ENCODE measurements at places on chromosomes 11 and 22. TPM values are rescaled to one million over a fixed set of nuclear protein-coding genes. Genes with fewer than 3 reads are reported as not detected.
A peak's percentile ranks its signal among the peaks of the same experiment; 100 is the strongest.

DNA sequence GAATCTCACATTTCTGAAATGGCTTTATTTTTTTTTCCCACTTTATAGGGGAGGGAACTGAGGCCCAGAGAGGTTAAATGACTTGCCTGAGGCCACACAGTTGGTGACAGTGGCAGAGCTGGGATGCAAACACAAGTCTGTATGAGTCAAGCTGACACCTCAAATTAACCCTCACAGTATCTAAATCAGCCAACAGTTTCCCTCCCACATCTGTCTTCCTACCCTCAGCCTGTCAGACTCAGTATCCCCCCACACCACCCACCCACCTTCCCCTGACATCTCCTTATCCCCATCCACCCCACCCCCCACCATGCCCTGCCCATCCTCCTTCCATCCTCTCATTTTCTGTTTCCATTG lies 95.2 kb downstream of the TP53I11 start:
- peak; percentile 17 for DNase-seq
- H3K27ac ChIP-seq = no peak overlapping the region
- no peaks in the 10 kb centered on the region for H3K36me3 ChIP-seq

DNA sequence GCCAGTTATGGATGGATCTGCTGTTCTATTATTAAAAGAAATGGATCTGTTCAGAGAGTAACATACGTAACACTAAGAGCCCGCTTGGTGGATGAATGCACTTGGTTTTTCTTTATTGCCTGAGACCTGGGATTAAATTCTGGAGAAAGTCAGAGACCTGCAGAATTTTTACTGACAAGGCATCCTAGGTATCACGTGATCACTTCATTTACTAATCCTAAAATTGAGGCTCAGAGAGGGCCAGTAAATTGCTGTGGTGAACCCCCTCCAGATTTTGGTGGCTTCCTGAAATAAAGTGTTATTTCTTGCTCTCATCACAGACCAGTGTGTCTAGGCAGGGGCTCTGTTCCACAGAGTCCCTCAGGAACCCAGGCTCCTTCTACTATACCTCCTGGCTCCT lies 187.9 kb upstream of the LARGE1 start:
- H3K27me3 ChIP-seq = peaks cover 4% of the 10 kb centered on the region
- H3K4me3 ChIP-seq = no peak overlapping the region
- H3K36me3 ChIP-seq = no peaks in the 10 kb centered on the region
- no peak overlapping the region for H3K27ac ChIP-seq
- H3K4me1 ChIP-seq = no peaks in the 10 kb centered on the region

- no peak for DNase-seq
- H3K27me3 ChIP-seq = no peaks in the 10 kb centered on the region
- no peak overlapping the region for H3K4me3 ChIP-seq
- H3K36me3 ChIP-seq = peaks cover 6% of the 10 kb centered on the region
- no peak overlapping the region for H3K27ac ChIP-seq
Measured at GRCh38 chr11:130873761-130874160, 42.5 kb downstream of the SNX19 start.

GRCh38 chr11:27971171-27971570 lies 136.8 kb downstream of the KIF18A start:
- no peak for DNase-seq
- H3K4me3 ChIP-seq = no peak overlapping the region
- H3K36me3 ChIP-seq = no peaks in the 10 kb centered on the region
- H3K4me1 ChIP-seq = no peaks in the 10 kb centered on the region
- no peak overlapping the region for H3K27ac ChIP-seq

DNA sequence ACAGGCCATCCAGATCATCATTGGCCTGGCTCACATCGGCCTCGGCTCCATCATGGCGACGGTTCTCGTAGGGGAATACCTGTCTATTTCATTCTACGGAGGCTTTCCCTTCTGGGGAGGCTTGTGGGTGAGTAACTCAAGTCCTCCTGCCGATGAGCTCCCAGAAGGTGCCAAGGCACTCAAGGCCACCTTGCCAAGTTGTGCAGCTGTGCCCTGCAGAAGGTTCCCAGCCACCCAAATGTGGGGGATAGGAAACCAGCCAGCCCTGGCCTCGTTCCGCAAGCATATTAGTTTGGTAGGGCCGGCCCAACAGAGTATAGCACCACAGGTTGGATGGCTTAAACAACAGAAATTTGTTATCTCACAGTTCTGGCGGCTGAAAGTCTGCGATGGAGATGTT lies 4.0 kb downstream of the MS4A8 start:
- no peak overlapping the region for H3K4me3 ChIP-seq
- no peaks in the 10 kb centered on the region for H3K36me3 ChIP-seq
- no peak overlapping the region for H3K27ac ChIP-seq

DNA sequence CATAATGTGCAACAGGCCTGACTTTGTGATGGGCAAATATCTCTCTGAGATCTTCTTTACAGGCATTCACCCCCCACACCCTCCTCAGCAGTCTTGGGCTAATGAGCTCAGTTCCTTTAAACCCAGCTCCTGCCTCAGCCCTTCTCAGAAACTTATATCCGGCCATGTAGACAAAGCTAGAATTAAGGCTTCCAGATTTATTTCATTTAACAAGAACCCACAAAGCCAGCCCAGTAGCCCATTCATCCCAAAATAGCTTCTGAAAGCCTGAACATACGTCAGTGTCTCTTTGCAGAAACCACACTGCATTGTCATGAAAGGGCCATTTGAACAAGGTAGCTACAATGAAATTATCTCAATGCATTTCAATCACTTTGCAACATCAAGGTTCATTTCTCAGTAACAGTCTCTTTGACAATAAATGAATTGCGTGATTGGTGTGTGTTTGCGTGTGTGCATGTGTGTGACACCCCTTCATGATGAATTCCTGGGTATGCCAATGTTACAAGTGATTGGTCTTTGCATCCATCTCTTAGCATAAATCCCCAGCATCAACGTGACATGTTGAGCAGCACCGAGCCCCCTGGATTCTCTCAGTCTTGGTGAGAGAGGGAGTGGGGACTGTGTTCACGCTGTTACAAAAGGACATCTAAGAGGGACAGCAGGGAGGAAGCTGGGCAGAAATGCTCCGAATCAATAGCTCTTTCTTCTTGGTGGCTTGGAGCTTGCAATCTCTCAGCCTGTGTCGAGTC lies 299.6 kb downstream of the KIRREL3 start:
- no peaks in the 10 kb centered on the region for H3K4me1 ChIP-seq
- H3K27me3 ChIP-seq = no peaks in the 10 kb centered on the region
- H3K36me3 ChIP-seq = no peaks in the 10 kb centered on the region
- H3K27ac ChIP-seq = no peak overlapping the region

- no peak for DNase-seq
- H3K27ac ChIP-seq = no peak overlapping the region
- no peak overlapping the region for H3K4me3 ChIP-seq
- H3K36me3 ChIP-seq = no peaks in the 10 kb centered on the region
Measured at GRCh38 chr11:37718431-37718999, 1120.5 kb upstream of the RAG2 start.

- no peak overlapping the region for H3K4me3 ChIP-seq
- H3K36me3 ChIP-seq = no peaks in the 10 kb centered on the region
- no peak for DNase-seq
Measured at GRCh38 chr22:44307509-44308169, 5.1 kb downstream of the SHISAL1 start.

GRCh38 chr11:31818425-31818755 lies 7.3 kb upstream of the PAX6 start:
- no peak overlapping the region for H3K4me3 ChIP-seq
- peaks cover 93% of the 10 kb centered on the region for H3K27me3 ChIP-seq
- peaks cover 31% of the 10 kb centered on the region for H3K4me1 ChIP-seq
- no peaks in the 10 kb centered on the region for H3K36me3 ChIP-seq
- H3K27ac ChIP-seq = no peak overlapping the region

- no peak for DNase-seq
- H3K27ac ChIP-seq = no peak overlapping the region
- no peak overlapping the region for H3K4me3 ChIP-seq
- H3K4me1 ChIP-seq = no peaks in the 10 kb centered on the region
- H3K36me3 ChIP-seq = peaks cover 46% of the 10 kb centered on the region
- no peaks in the 10 kb centered on the region for H3K27me3 ChIP-seq
Measured at GRCh38 chr11:43756575-43756974, 76.0 kb downstream of the HSD17B12 start.

- no peaks in the 10 kb centered on the region for H3K36me3 ChIP-seq
- DNase-seq = no peak
- no peak overlapping the region for H3K27ac ChIP-seq
Measured at GRCh38 chr11:115155320-115155719, 348.9 kb downstream of the CADM1 start.

GRCh38 chr11:88297863-88298262 lies 39.7 kb downstream of the CTSC start:
- H3K4me1 ChIP-seq = peaks cover 25% of the 10 kb centered on the region
- no peak overlapping the region for H3K27ac ChIP-seq
- peaks cover 62% of the 10 kb centered on the region for H3K36me3 ChIP-seq
- DNase-seq = no peak

GRCh38 chr22:30847583-30847982 lies 121.0 kb downstream of the MORC2 start:
- H3K27ac ChIP-seq = no peak overlapping the region
- H3K27me3 ChIP-seq = no peaks in the 10 kb centered on the region
- no peaks in the 10 kb centered on the region for H3K36me3 ChIP-seq
- no peak overlapping the region for H3K4me3 ChIP-seq

DNA sequence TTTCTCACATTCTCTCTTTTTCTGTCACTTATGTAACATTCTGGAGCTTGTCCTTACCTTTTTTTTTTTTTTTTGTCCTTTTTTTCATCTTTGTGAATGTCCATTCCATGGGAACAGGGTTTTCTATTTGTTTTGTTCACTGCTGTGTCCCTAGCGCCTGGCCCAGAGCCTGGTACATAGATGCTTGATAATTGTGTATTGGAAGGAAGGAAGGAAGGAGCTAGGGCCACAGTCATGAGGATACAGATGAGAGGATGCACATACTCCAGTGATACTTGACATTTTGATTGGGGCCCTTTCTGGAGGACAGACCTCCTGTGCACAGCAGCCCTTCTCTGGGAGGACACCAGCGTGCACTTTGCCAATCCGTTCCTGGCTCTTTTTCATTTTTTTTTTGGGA lies 68.9 kb downstream of the KIAA1671 start:
- no peak for DNase-seq
- H3K4me1 ChIP-seq = peaks cover 3% of the 10 kb centered on the region
- H3K36me3 ChIP-seq = no peaks in the 10 kb centered on the region
- no peak overlapping the region for H3K27ac ChIP-seq

DNA sequence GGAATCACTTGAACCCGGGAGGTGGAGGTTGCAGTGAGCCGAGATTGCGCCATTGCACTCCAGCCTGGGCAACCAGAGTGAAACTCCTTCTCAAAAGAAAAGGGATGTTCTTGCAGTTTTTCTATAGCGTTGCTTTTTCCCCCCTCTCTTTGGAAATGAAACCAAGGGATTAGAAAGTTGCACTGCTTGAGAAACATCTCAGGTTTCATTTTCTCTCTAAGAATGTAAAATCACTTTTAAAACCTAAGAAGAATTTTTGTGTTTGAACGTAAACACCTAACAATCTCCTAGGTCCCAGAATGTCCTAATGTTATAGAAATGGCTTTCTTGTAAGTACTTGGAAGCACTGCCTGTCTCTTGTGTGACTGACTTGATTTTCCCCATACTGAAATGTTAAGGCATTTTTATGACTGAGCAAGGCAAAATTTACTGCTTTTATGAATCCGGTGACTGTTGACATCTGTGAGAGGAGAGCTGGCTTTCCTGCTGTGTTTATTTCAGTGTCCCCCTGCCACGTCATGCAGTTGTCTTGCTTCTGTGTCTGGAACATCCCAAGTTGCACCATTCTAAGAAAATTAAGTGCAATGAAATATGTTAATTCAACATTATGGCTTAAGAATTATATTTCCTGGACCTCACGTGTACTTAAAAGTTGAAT lies 37.7 kb downstream of the NF2 start:
- H3K36me3 ChIP-seq = peaks cover 19% of the 10 kb centered on the region
- H3K27ac ChIP-seq = no peak overlapping the region
- H3K4me3 ChIP-seq = no peak overlapping the region
- no peak for DNase-seq

DNA sequence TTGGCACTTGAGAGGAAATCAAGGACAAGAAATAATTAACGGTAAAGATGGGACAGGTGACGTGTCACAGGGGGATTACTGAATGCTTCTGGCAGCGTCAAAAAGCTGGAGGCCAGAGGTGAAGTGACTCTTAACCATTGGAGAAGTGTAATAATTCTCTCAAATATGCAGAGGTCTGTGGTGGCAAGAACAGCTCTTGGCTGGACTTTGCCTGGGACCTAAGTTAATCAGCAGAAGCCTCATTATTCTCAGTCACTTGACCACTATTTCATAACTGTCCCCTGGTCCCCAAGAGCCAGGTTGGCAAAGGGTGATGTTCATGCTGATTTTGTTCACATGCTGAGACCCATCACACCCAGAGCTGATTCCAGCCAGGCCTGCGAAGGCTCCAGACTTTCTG lies 72.9 kb downstream of the TIMP3 start:
- H3K27me3 ChIP-seq = no peaks in the 10 kb centered on the region
- H3K4me1 ChIP-seq = no peaks in the 10 kb centered on the region
- no peak overlapping the region for H3K4me3 ChIP-seq
- no peak for DNase-seq
- H3K27ac ChIP-seq = no peak overlapping the region
- no peaks in the 10 kb centered on the region for H3K36me3 ChIP-seq

- H3K36me3 ChIP-seq = no peaks in the 10 kb centered on the region
- H3K27me3 ChIP-seq = peaks cover 9% of the 10 kb centered on the region
- DNase-seq = no peak
Measured at GRCh38 chr11:130617001-130617400, 168.6 kb downstream of the ADAMTS15 start.

GRCh38 chr11:28274216-28274615 lies 166.0 kb downstream of the METTL15 start:
- peaks cover 25% of the 10 kb centered on the region for H3K36me3 ChIP-seq
- no peak overlapping the region for H3K4me3 ChIP-seq
- H3K27ac ChIP-seq = no peak overlapping the region
- no peaks in the 10 kb centered on the region for H3K4me1 ChIP-seq
- no peaks in the 10 kb centered on the region for H3K27me3 ChIP-seq

- no peaks in the 10 kb centered on the region for H3K4me1 ChIP-seq
- peaks cover 30% of the 10 kb centered on the region for H3K27me3 ChIP-seq
- DNase-seq = peak; percentile 45
- H3K27ac ChIP-seq = no peak overlapping the region
Measured at GRCh38 chr22:36986242-36986821, 32.9 kb downstream of the TST start.

- peaks cover 55% of the 10 kb centered on the region for H3K27me3 ChIP-seq
- H3K4me3 ChIP-seq = peak overlapping the region; percentile 68
- no peaks in the 10 kb centered on the region for H3K36me3 ChIP-seq
- DNase-seq = no peak
- H3K27ac ChIP-seq = peak overlapping the region; percentile 31
Measured at GRCh38 chr11:57647960-57648800, 1.5 kb downstream of the YPEL4 start.

Gene UBASH3B
- total RNA-seq = 30.6 TPM

Gene CCDC73
- not detected for total RNA-seq

Gene TAF6L
- total RNA-seq = 22.1 TPM

Gene MRGPRF
- not detected for total RNA-seq

Gene CEP164
- total RNA-seq = 28.3 TPM

Gene SPON1
- 0.95 TPM for total RNA-seq

Gene NXPE1
- total RNA-seq = not detected
